ENCODE measurements at places on chromosomes 7 and 10.

DNA sequence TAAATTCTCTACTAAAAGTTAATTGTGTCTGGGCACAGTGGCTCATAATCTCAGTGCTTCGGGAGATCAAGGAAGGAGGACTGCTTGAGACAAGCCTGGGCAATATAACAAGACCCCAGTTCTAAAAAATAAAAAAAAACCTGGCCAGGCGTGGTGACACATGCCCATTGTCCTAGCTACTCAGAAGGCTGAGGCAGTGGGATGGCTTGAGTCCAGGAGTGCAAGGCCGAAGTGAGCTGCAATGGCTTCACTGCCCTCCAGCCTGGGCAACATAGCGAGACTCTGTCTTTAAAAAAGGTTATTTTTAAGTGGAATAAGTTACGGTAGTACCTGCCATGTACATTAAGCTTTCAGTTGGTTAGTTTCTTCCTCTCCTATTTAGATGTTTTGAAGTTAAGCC, 28.9 kb downstream of the CDK14 start:
- DNase-seq: no peak

DNA sequence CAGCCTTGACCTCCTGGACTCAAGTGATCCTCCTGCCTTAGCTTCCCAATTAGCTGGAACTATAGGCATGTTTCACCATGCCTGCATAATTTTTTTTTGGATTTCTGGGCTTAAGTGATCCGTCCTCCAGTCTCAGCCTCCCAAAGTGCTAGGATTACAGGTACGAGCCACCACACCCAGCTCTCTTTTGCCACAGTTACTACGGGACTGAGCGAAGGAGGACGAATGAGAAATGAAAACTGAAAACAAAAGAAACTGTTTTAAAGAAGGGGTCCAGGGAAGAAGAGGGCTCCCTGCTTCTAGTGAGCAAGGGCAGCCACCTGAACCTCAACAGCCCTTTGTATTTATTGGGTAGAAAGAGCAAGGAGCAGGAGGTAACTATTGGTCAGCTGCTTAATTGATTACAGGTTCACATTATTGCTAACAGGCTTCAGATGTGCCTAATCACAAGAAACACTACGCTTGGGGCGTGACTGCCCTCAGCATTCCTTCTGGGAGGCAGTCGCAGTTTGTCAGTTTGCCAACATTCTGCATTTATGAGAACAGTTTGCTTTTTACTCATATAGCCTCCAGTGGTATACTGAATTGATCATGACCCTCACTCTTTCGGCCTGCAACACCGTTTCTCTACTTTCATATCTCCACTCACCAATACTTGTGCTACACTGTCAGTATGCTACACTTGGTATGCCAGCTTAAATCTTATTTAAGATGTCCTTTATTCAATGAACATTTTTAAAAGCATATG, 676.8 kb downstream of the DNAJB9 start:
- DNase-seq: no peak

DNA sequence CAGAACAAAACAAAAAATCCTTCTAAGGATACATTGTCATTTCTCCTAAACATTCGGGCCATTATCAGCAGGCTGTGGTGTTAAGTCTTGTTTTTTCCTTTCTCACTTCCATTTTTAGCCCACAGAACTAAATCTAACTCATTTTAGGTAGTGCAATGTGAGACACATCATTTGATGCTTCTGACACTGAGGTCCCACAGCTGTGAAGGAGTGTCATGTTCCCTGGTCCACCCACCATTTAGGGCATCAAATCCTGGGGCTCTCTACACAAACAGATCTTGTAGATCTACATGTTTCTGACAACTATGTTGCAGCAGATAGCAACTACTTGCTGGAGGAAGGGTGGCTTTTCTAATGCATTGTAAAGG, 232.5 kb upstream of the IGFBP3 start:
- DNase-seq: no peak

GRCh38 chr7:7183838-7184463, 1.6 kb downstream of the C1GALT1 start:
- no peak for DNase-seq

GRCh38 chr10:70528741-70529362, 50.3 kb downstream of the PALD1 start:
- DNase-seq: no peak

- no peak for DNase-seq
Measured at GRCh38 chr10:113447278-113447677, 105.6 kb upstream of the HABP2 start.

- no peak for DNase-seq
Measured at GRCh38 chr7:106110885-106111654, 1.0 kb downstream of the SYPL1 start.

GRCh38 chr10:23399701-23400144, 39.2 kb upstream of the OTUD1 start:
- no peak for DNase-seq

DNA sequence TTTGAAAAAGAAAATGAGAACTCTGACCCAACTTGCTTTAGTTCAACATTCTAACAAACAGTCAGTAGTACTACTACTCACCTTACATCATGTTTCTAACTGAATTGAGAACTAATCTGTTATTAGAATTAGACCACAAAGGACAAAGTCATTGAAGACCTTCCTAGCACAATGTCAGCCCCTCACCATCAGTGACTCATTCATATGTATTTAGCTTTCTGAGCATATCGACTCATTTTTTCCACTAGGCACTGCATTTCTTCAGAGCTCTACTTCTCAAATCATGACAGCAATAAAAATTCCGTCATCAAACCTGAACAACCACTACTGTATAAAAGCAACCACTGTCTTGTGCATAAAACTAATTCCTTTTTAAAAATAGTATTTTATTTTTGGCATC, 4.4 kb upstream of the LRRN3 start:
- DNase-seq: no peak
